Cerebellum (tissue), 4 donors: ENCODE measurements at places on chromosomes 12 and 14. TPM values are rescaled to one million over a fixed set of nuclear protein-coding genes. Genes with fewer than 3 reads are reported as not detected.

- peak; percentile 28 for DNase-seq
Measured at GRCh38 chr14:29926701-29927375, 809 bp downstream of the PRKD1 start.

- DNase-seq = no peak
Measured at GRCh38 chr12:57479376-57480115, at the start of gene ARHGAP9. Gene ARHGAP9, minus strand, starts transcription at chr12:57479866. Its CDS starts 460 bp downstream, at chr12:57479406.

GRCh38 chr12:45978108-45978507 is 12.3 kb downstream of the SCAF11 start:
- no peak for DNase-seq

The CLEC4A gene
- total RNA-seq = 0.27 TPM

The MAPK1IP1L gene
- 30.8 TPM for total RNA-seq

GRCh38 chr12:11906286-11906935 is 164.3 kb upstream of the BCL2L14 start:
- no peak for DNase-seq

DNA sequence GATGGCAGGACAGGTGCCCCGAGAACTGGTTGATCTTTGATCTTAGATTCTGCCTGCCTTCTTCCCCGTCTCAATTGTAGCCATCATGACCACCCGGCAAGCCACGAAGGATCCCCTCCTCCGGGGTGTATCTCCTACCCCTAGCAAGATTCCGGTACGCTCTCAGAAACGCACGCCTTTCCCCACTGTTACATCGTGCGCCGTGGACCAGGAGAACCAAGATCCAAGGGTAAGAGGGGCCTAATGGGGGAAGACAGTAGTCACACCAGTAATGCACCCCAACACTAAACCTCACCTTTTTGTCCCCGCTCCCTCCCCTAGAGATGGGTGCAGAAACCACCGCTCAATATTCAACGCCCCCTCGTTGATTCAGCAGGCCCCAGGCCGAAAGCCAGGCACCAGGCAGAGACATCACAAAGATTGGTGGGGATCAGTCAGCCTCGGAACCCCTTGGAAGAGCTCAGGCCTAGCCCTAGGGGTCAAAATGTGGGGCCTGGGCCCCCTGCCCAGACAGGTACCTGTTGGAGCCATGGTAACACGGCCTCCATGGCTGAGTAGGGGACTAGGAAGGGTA is 556 bp downstream of the TROAP start:
- DNase-seq = no peak
